NCI-H526 treated with DMSO at 0.1 percent for 48 hours (cell line): ENCODE measurements at places on chromosomes 16 and 17.

DNA sequence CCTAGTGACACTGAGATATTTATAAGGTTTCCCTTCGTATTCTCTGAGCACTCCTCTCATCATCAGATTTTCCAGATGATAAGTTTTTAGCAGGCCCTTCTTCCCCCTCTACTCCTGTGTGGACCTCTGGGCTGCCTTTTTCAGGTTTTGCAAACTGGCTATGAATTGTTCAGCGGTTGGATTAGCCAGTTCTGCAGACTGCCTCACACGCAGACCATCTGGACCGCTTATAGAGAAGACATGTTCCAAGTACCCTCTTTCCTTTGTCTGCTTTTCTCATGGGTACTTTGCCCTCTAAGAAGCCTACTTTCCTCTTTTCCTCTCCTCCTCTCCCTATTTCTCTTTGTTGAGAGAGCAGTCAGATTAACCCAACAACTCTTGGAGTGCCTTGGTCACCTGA is 111.6 kb downstream of the GRIN2A start:
- no peak for DNase-seq

DNA sequence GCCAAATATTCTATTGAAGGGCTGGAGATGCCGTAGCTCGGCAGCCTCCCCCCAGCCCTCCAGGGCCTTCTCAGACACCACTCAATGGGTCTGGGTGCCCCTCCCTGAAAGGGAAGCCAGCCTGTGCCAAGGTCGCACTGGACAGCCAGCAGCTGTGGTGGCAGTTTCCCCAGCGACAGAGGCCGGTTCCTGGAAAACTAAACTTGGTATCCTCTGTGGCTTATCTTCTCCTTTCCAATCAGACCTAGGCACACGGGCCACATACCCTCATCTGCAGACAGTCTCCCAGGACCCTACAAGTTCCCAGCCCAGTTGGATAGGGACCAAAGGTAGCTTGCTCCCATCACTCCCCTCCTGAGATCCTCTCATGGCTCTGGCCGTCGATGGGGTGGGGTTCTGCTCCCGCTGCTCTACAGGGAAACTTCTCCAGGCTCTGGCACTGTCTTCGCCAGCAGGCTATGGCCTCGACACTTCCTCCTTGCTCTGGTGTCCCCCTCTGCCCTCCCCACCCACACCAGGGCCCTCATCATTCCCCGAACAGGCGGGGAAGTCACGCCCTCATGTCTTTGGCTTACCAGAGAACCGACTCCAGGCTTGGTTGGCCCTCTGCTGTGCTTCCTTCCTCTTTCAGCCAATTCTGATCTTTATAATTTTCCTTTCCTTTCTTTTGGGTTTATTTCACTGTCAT is 18.3 kb upstream of the IL21R start:
- DNase-seq, result no peak

- DNase-seq, result no peak
Observed at GRCh38 chr16:11784038-11784369, 13.1 kb downstream of the ZC3H7A start.

DNA sequence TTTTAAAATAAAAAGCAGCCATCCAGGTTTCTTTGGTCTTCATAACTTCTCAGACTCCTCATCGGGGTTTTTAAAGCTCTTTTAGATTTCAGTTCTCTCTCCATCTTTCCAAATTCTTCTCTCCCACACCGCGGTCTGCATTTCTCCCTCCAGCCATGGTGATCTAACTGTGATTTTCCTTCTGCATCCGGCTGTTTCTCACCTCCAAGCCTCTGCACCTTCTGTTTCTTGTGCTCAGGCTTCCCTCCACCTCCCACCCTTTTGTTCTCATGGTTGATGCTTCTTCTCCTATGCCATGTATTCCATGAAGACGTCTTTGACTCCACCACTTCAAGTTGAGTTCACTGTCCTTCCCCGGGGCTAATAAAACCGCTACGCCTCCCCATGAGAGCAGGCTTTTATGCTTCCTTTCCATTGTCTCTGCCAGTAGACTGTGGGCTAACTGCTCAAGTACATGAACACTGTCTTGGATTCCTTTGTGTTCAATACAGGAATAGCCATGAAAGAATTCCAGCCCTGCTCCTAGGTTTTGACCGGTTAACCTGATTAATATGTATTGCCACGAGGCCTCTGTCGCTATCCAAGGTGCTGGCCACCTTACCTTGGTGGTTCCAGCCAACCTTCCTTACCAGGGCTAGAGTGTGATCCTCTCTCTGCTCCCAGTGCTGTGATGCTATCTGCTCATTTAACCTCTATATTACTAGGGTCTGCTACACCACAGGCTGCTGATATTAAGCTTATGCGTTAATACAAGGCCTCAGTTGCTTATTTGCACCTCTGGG is 625.1 kb downstream of the HS3ST4 start:
- no peak for DNase-seq

DNA sequence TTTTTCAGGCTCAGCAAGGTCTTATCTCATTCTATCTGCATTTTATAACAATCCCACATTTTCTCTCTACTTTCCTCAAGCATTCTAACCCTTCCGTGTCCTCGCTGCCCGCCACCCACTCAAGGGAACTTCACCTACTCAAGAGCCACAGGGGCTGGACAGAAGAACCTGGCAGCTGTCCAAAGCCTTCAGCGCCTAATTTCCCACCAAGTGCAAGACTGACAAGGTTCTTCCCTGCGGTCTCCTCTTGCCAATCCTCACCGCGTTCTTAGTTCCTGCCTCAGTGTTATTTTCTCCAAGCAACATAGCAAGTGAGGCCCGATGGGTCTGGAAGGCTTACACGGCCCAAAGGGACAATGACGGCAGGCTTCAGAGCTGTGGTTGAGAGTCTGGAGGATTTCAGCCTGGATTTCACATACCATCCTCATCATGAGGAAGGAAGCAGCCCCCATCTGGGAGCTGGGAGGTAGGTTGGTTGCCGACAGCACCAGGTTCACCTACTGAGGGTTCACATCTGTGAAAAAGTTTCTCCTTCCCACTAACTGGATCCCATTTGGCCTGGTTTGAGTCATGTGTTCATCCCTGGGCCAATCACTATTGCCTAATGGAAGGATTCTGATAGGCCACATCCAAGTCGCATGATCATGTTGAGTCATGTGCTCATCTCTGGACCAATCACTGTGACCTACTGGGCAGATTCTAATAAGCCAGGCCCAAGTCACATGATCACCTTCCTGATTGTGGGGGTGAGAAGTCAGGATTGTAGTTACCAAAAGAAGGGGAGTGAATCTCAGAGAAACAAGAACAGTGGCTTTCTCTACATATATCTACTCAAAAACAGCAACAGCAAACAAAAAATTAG is 108.2 kb downstream of the N4BP1 start:
- no peak for DNase-seq

- no peak for DNase-seq
Observed at GRCh38 chr17:19876529-19877161, 8.9 kb upstream of the ULK2 start.

DNA sequence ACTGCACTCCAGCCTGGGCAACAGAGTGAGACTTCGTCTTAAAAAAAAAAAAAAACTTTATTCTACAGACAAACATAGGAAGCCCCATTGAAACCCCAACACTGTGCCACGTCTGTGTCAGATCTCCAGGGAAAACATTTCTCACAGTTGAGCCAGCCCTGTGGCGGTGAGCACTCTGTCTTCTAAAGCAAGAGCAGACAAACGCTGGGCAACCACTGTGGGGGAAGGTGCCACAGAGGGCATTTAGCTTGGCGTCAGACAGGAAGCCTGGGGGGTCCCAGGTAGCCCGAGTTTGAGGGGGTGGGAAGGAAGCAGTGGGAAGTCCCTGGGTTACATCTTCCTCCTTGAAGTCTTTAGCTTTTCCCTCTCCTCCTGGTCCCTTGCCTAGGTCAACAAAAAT is 16.0 kb downstream of the C17orf100 start:
- no peak for DNase-seq

DNA sequence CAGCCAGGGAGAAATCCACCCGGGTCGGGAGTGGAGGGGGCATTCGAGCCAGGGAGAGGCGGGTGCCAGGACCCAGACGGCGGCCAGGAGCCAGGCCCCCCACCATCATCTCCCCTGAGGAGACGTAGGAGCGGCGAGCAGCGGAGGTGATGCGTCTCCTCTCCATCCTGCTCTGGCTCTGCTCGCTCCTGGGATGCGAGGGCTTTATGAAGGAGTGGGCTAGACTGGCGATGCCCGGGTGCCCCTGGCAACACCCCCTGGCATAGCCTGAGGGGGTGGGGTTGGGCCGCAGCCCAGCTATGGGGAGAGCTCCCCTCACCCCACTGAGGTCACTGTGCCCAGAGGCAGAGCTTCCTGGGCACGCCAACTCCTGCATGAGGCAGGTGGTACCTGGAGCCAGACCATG is at the start of gene GFAP:
Gene GFAP (minus strand): TSS at position 180 of the 406 bp plus-strand sequence. CDS start 14 bp downstream, at position 166.
- no peak for DNase-seq

- DNase-seq, result no peak
Observed at GRCh38 chr16:22816475-22816874, 2.5 kb downstream of the HS3ST2 start.

GRCh38 chr17:1147664-1148063 is 32.1 kb downstream of the ABR start:
- DNase-seq, result peak; percentile 47

DNA sequence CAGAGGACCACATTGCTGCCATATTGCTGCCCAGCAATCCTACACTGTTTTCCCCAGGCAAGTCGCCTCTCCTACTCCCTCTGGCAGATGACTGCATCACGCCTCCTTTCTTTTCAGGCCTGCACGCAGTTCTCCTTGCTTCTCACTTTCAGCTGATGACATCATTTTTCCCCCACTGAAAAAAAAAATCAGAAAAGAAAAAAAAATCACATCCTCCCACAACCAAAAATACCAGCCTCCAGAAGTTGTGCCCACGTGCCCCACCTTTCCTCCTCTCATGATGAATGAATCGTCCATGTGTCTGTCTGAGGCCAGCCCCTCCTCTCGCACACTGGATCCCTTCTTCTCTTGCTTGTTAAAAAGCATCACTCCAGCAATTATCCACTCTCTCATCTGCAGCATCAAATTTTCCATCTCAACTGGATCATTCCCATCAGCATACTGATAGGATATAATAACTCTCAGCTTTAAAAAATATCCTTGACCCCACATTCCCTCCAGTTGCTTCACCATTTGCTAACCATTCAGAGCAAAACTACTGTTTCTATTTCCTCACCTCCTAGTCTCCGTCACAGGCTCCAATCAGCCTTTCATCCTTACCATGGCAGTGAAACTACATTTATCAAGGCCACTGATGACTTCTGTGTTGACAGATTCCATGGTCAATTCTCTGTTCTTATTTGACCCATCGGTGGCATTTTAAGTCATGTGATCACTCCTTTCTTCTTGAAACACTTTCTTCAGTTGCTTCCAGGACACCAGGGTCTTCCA is 30.1 kb upstream of the DYNLL2 start:
- DNase-seq, result no peak

DNA sequence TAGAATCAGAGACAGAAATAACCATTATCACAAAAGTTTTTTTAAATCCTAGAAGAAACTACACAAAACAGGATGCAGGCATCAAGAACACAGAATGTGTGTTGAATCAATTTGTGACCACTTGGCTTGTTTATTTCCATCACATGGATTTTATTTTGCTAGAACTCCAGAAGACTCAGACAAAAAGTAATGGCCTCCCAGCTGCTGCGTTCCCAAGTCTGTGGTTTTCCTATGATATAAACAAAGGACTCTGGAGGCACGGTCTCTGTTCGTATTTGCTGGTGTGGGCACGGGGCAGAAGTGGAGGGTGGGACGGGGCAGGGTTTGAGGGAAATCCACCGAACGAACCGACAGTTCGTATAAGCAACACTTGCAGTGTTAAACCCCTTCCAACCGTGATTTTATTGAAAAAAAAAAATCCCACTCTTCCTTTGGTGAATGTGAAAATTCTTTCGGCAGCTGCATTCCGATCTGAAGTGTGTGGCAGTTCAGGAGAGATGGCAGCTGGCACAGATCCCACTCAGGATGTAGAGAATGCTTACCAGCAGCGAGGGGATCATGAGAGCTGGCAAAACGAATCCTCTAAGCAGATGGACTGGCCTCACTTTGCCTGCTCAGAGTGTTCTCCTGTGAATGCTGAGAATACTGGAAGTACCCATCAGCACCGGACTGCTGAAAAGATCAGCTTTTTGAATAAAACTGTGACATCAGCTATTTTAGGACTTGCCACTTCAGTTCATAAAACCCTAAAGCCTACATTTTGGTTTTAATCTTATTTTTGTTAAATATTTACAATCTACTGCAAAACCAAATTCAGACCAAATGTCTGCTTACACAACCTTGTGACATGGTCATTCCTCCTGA is 165.2 kb downstream of the VPS53 start:
- no peak for DNase-seq

DNA sequence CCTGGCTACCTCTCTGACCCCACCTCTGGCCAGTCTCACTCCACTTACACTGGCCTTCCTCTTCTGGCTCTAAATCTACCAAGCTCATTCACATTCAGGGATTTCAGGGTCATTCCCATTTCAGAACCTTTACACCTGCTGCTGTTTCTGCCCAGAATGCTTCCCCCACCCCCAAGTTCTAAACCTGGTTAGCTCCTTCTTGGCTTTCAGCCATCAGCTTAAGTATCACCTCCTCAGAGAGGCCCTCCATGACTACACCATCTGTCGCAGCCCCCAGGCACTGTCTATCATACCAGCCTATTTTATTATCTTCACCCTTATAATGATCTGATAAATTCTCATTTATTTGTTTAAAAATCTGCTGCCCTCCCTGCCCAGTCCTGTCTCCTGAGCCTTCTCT is 23.3 kb upstream of the NGFR start:
- DNase-seq, result no peak

- DNase-seq, result peak; percentile 37
Observed at GRCh38 chr16:47142821-47143676, 696 bp downstream of the NETO2 start.

DNA sequence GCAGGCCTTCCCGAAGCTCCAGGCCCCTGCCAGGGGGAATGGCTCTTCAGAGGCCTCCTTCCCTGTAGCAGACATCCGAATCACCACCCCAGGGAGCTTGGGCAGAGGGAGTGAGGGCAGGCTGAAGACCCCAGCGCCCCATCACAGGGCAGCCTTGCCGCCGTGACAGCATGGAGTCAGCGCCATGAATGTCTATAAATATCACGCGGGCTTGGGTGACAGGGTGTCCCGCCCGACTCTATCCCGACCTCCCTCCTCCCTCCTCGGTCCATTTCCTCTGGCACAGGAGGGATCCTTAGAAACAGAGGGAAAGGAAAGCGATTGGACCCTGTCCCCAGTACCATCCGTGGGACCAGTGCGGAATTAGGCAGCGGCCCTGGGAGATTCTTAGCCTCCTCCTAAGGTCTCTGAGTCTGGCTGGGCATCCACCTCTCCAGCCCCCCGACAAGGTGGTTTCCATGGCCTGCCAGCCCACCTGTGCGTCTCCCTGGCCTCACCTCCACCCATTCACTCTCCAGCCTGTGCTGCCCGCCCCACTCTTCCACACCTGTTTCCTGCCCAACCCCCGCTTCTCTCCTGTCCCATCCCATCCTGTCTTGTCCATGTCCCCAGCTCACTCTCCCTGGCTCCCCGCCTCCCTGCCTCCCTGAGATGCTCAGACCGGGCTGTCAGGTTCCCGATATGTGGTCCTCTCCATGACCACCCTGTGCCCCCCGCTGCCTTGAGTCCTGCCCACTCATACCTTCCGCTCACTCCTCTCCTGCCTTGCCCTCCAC is 5.1 kb downstream of the ATP2A1 start:
- DNase-seq, result no peak
